ENCODE measurements at places on chromosomes 16 and 17. TPM values are rescaled to one million over a fixed set of nuclear protein-coding genes. Genes with fewer than 3 reads are reported as not detected.
A peak's percentile ranks its signal among the peaks of the same experiment; 100 is the strongest.

The FBRS gene
- 18.3 TPM for polyA plus RNA-seq

The NOL3 gene
- polyA plus RNA-seq, result 168 TPM

The NTN3 gene
- polyA plus RNA-seq, result 0.88 TPM

The CACNG5 gene
- polyA plus RNA-seq, result not detected

The KRT12 gene
- polyA plus RNA-seq, result not detected

The NAGS gene
- 0.72 TPM for polyA plus RNA-seq

The SCARF1 gene
- 10.5 TPM for polyA plus RNA-seq

- no peaks in the 10 kb centered on the region for H3K4me1 ChIP-seq
- DNase-seq, result no peak
- no peaks in the 10 kb centered on the region for H3K27me3 ChIP-seq
- no peak overlapping the region for H3K27ac ChIP-seq
- no peak overlapping the region for H3K4me3 ChIP-seq
Measured at GRCh38 chr16:17453364-17454038, 17.3 kb downstream of the XYLT1 start.

DNA sequence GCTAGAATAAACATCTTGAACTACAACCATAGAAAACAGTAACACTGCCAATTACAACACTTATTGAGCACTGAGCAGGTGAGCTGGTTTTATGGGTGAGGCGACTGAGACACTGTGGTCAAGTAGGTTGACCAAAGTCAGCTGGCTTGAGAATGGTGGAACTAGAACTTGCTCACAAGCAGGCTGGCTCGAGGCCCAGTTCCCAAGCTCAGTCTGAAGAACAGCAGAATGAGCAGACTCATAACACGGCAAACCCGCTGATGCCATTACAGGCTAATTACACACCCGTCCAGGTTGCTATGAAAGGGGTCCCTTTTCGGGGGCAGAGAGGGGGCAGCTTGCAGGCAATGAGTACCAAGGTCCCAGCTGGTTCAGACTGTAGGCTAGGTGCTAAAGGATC is 6.5 kb downstream of the ZZEF1 start:
- peaks cover 18% of the 10 kb centered on the region for H3K4me1 ChIP-seq
- H3K27me3 ChIP-seq, result no peaks in the 10 kb centered on the region
- H3K27ac ChIP-seq, result no peak overlapping the region
- no peaks in the 10 kb centered on the region for H3K36me3 ChIP-seq

GRCh38 chr17:59178266-59178985 is 22.9 kb downstream of the PRR11 start:
- H3K4me1 ChIP-seq, result no peaks in the 10 kb centered on the region
- DNase-seq, result no peak
- no peak overlapping the region for H3K4me3 ChIP-seq
- no peak overlapping the region for H3K27ac ChIP-seq
- no peaks in the 10 kb centered on the region for H3K27me3 ChIP-seq

DNA sequence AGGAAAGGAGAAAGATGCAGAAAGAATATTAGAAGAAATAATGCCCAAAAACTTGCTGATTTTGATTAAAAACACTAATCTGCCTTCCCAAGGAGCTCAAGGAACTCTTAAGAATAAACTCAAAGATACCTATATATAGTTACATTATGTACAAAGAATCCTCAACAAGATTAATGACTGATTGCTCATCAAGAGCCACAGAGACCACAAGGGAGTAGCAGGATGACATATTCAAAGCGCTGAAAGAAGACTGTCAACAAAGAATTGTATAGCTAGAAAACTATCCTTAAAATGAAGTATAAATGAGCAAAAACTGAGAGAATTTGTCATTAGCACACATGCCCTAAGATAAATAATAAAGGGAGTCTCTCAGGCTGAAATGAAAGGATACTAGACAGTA is 6.2 kb downstream of the LPCAT2 start:
- H3K4me3 ChIP-seq, result no peak overlapping the region
- no peaks in the 10 kb centered on the region for H3K27me3 ChIP-seq
- no peaks in the 10 kb centered on the region for H3K36me3 ChIP-seq
- no peaks in the 10 kb centered on the region for H3K4me1 ChIP-seq

GRCh38 chr16:10297341-10298006 is 88.4 kb upstream of the ATF7IP2 start:
- no peaks in the 10 kb centered on the region for H3K27me3 ChIP-seq
- no peak for DNase-seq
- H3K36me3 ChIP-seq, result no peaks in the 10 kb centered on the region
- H3K4me3 ChIP-seq, result no peak overlapping the region
- no peak overlapping the region for H3K27ac ChIP-seq

DNA sequence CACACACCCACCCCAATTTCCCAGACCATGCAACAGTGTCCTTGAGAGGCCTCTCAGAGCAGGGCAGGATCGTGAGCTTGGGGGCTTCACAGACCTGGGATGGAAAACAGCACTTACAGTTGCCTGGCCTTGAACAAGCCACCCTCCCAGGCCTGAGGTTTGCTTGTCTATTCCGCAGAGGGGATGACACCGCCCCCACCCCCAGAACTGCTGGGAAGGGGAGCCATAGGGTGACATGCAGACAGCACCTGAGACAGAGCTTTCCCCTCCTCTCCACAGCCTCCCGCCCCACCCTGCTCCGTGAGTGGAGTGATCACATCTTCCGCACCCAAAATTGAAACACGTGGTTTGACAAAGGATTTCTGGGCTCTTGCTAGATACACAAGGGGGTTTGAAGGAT is 131.5 kb upstream of the TNRC6C start:
- H3K4me1 ChIP-seq, result no peaks in the 10 kb centered on the region
- H3K4me3 ChIP-seq, result no peak overlapping the region
- H3K27me3 ChIP-seq, result no peaks in the 10 kb centered on the region
- no peak overlapping the region for H3K27ac ChIP-seq
- no peaks in the 10 kb centered on the region for H3K36me3 ChIP-seq

GRCh38 chr17:57438066-57438731 is 181.9 kb downstream of the MSI2 start:
- H3K36me3 ChIP-seq, result no peaks in the 10 kb centered on the region
- no peaks in the 10 kb centered on the region for H3K27me3 ChIP-seq
- H3K4me3 ChIP-seq, result no peak overlapping the region
- peak overlapping the region; percentile 45 for H3K27ac ChIP-seq
- peaks cover 68% of the 10 kb centered on the region for H3K4me1 ChIP-seq

GRCh38 chr17:34201767-34202166 is 53.3 kb upstream of the CCL2 start:
- no peak overlapping the region for H3K4me3 ChIP-seq
- no peaks in the 10 kb centered on the region for H3K4me1 ChIP-seq
- no peak overlapping the region for H3K27ac ChIP-seq
- H3K27me3 ChIP-seq, result peaks cover 12% of the 10 kb centered on the region
- H3K36me3 ChIP-seq, result no peaks in the 10 kb centered on the region

- DNase-seq, result no peak
- peaks cover 12% of the 10 kb centered on the region for H3K4me1 ChIP-seq
- H3K4me3 ChIP-seq, result peak within 1 kb of the TSS; percentile 39
- peaks cover 11% of the 10 kb centered on the region for H3K27me3 ChIP-seq
- no peaks in the 10 kb centered on the region for H3K36me3 ChIP-seq
- H3K27ac ChIP-seq, result no peak within 1 kb of the TSS
Measured at GRCh38 chr17:78130437-78131101, at the start of gene TMC8. TMC8 (plus strand) TSS chr17:78130771; CDS start chr17:78131589, 818 bp downstream.

- H3K4me1 ChIP-seq, result no peaks in the 10 kb centered on the region
- DNase-seq, result no peak
- H3K4me3 ChIP-seq, result no peak overlapping the region
Measured at GRCh38 chr17:74786431-74787055, 10.4 kb upstream of the NAT9 start.

DNA sequence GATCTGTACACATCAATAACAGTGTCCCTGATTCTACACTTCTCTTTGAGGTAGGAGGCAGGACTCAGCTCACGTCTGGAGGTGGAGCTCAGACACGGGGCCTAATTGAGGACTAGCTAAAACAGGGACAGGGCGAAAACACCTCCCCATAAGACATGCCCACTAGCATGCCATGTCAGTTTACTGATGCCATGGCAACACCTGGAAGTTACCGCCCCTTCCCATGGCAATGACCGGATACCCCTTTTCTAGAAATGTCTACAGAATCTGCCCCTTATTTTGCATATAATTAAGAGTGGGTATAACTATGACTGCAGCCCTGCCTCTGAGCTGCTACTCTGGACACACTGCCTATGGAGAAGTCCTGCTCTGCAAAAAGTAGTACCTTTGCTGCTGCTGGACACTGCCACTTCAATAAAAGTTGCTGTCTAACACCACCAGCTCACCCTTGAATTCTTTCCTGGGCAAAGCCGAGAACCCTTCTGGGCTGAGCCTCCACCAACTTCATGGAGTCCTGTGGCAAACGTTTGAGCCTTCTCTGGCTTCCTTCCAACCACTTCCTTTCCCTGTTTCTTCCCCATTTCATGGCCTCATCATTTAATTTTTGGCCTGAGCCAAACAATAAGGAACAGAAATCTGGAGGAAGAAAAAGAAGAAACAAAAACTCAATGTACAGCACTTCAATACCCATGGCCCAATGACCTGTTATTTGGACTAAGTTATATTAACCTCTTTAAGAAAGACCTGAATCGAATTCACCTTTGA is 21.0 kb downstream of the PHB1 start:
- H3K27me3 ChIP-seq, result no peaks in the 10 kb centered on the region
- DNase-seq, result no peak
- H3K4me1 ChIP-seq, result peaks cover 30% of the 10 kb centered on the region
- H3K36me3 ChIP-seq, result no peaks in the 10 kb centered on the region

- no peak for DNase-seq
- no peaks in the 10 kb centered on the region for H3K4me1 ChIP-seq
- H3K27me3 ChIP-seq, result no peaks in the 10 kb centered on the region
- H3K27ac ChIP-seq, result no peak overlapping the region
- no peaks in the 10 kb centered on the region for H3K36me3 ChIP-seq
- no peak overlapping the region for H3K4me3 ChIP-seq
Measured at GRCh38 chr16:3907586-3907985, 27.1 kb upstream of the CREBBP start.

DNA sequence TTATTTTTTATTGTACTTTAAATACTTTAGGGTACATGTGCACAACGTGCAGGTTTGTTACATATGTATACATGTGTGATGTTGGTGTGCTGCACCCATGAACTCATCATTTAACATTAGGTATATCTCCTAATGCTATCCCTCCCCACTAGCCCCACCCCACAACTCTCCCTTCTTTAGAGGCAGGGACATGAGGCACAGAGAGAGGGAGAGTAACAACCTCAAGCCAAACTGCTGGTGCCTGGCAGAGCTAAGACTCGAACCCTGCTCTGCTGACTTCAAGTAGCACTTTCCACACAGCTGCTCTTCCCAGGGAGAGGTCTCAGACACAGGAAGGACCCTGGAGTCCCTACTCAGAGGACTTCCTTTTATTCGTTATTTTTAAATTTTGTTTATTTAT is 69.4 kb downstream of the WSB1 start:
- no peak overlapping the region for H3K27ac ChIP-seq
- H3K4me3 ChIP-seq, result no peak overlapping the region
- H3K36me3 ChIP-seq, result no peaks in the 10 kb centered on the region
- DNase-seq, result no peak

- DNase-seq, result no peak
- H3K27ac ChIP-seq, result no peak overlapping the region
- no peak overlapping the region for H3K4me3 ChIP-seq
- no peaks in the 10 kb centered on the region for H3K27me3 ChIP-seq
- no peaks in the 10 kb centered on the region for H3K4me1 ChIP-seq
- H3K36me3 ChIP-seq, result no peaks in the 10 kb centered on the region
Measured at GRCh38 chr16:49605536-49606254, 232.1 kb downstream of the C16orf78 start.

DNA sequence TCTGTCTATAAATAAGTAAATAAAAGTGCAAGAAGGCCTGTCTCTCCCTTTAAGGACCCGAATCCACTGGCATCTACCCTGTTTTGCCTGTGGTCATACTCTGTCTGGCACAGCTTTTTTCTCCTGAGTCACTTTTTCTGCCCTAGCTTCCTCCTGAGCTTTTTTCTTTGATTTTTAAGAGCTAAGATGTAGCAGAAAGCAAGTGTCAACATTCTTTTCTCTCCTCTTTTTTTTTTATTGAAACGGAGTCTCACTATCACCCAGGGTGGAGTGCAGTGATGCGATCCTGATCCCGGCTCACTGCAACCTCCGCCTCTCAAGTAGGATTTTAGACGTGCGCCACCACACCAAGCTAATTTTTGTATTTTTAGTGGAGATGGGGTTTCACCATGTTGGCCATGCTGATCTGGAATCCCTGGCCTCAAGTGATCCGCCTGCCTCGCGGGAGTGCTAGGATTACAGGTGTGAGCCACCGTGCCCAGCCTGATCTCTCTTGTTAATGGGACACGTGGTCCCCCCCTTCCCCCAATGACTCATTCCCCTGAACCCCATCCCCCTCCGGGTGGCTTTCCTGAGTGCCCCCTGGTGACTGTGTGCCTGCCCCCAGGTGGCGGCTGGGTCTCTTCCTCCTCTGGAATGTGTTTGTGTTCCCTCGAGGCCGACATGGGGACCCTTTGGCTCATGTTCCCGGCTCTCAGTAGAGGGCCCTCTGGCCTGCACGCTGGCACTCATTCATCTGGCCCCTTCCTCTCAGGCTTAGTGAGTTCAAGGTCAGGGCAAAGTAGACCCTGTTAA is 14.2 kb downstream of the C16orf90 start:
- no peaks in the 10 kb centered on the region for H3K4me1 ChIP-seq
- H3K27me3 ChIP-seq, result no peaks in the 10 kb centered on the region
- H3K4me3 ChIP-seq, result no peak overlapping the region

- H3K4me1 ChIP-seq, result peaks cover 17% of the 10 kb centered on the region
- H3K4me3 ChIP-seq, result peak overlapping the region; percentile 52
- peak overlapping the region; percentile 19 for H3K27ac ChIP-seq
- no peak for DNase-seq
- no peaks in the 10 kb centered on the region for H3K27me3 ChIP-seq
Measured at GRCh38 chr16:74700116-74700437, 585 bp downstream of the MLKL start.

DNA sequence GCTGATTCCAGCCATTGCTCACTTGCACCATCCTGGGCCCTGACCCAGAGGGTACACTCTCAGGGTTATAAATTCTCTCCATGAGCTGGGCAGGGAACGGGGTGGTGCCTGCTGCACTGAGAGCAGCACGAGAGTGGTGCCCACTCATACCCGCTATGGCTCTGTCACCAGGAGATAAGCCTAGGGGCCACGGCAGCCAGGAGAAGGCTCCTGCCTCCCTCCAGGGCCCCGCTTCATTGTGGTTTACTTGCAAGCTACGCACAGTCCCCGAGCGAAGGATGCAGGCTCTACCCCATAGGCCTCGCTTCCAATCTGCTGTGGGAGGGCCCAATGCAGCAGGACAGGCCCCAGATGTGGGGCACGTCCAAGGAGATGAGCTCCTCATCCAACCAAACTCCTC is 48.5 kb downstream of the VAC14 start:
- H3K36me3 ChIP-seq, result peaks cover 6% of the 10 kb centered on the region
- H3K4me3 ChIP-seq, result no peak overlapping the region
- no peak overlapping the region for H3K27ac ChIP-seq
- peaks cover 26% of the 10 kb centered on the region for H3K4me1 ChIP-seq
- H3K27me3 ChIP-seq, result no peaks in the 10 kb centered on the region

DNA sequence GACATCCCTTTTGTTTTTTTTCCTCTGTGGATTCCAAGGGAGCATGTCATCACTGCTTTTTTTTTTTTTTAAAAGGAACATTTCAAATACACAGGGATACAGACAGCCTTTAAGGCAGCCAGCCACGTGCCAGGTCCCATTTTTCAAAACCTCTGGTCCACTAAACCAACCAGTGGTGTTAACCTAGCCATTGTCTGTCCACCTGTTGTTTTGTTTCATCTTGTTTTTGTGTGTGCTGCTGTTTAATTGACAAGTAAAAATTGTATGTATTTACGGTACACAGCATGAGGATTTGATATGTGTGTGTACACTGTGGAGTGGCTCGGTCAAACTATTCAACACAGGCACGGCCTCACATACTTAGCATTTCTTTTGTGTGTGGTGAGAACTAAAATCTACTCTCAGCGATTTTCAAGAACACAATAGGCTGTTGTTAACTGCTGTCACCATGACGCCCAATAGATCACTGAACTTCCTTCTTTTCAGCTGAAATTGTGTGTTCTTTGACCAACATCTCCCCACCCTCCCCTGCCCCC is 19.2 kb downstream of the TMEM114 start:
- no peak overlapping the region for H3K27ac ChIP-seq
- no peaks in the 10 kb centered on the region for H3K36me3 ChIP-seq
- no peaks in the 10 kb centered on the region for H3K4me1 ChIP-seq
- no peak overlapping the region for H3K4me3 ChIP-seq
- no peak for DNase-seq
- H3K27me3 ChIP-seq, result peaks cover 4% of the 10 kb centered on the region
